Stimulated activated CD4-positive, alpha-beta T cell treated with anti-CD3 and anti-CD28 coated beads, Interleukin-1b, Interleukin-23, amount 100 ng/mL, for 1 hour (primary cell): ENCODE measurements at places on chromosomes 13 and 19.

GRCh38 chr19:52492201-52492993 is 35.1 kb upstream of the ZNF808 start:
- DNase-seq, result no peak

GRCh38 chr19:1752009-1752756 is 1.1 kb upstream of the ONECUT3 start:
- DNase-seq, result no peak

GRCh38 chr19:13043285-13043684 is 48.0 kb downstream of the NFIX start:
- DNase-seq, result no peak

DNA sequence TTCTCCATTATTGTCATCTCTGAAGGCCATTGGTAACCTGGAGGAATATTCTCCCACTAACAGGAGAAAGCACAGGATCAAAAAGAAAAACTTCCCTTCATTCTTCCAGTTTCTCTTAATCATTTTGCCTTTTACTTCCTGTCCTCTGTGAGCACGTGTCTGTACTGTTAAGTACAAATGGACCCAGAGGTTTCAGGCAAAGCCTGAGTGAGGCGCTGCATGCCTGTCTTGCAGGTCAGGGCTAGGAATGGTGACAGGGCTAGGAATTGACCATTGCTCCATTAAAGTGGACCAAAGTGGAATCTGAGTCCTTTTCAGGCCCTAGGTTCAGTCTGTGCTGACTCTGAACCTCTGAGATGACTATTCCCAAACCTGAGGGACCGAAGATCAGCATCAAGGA is 326.7 kb downstream of the SHISA2 start:
- DNase-seq, result no peak

DNA sequence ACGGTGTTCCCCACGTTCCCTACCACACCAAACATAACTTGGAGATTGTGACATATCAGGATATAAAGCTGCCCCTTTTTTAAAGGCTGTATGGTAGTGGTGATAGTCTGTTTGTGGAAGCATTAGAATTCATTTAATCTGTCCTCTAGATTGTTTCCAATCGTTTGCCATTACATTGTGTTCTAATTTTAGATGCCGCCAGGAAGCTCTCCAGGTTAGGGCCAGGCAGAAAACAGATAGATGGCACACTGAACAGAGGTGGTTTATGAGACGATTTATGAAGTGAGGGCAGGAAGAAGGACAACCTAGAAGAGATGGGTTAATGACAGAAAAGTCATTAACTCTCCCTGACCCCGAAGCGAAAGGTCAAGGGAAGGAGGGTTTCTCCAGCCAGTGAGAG is 30.0 kb downstream of the ARHGEF7 start:
- no peak for DNase-seq

- no peak for DNase-seq
These were observed 9.9 kb downstream of the MYDGF start for GRCh38 chr19:4660181-4660791.

- DNase-seq, result no peak
These were observed 1157.2 kb downstream of the OLFM4 start for GRCh38 chr13:54185785-54186184.

GRCh38 chr19:10898633-10899032 is 27.3 kb downstream of the CARM1 start:
- DNase-seq, result no peak

- DNase-seq, result no peak
These were observed 56.9 kb downstream of the LACC1 start for GRCh38 chr13:43936647-43937046.

- no peak for DNase-seq
These were observed 11.1 kb downstream of the POU2F2 start for GRCh38 chr19:42121036-42121621.

DNA sequence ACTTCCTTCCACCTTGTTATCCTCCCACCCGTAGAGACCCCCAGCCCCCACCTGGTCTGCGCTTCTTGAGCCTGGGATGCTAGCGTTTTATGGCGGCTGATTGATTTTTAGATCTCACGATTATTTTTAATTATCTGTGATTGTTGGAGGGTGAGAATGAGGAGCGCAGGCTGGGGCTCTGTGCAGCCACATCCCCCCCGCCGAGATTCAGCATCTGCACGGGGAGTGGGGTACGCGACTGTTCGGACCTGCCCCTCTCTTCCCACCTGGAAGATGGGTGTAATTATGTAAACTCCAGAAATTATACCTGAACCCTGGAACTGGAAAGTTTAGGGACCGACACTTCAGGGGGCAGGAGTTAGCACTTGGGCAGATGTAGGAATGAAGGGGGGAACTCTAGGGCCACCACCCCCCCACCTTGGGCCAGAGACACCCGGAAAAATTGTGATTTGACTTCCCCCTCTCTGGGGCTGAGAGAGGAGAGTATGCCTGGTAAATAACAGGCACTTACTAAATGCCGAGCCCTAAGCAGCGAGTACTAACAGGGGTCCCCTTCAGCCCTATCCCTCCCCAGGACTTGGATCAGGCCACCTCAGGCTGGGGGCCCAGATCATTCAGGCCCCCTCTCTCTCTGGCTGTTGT is 1.8 kb upstream of the ONECUT3 start:
- DNase-seq, result no peak

- no peak for DNase-seq
These were observed 36.1 kb downstream of the WDFY2 start for GRCh38 chr13:51620165-51620983.

- no peak for DNase-seq
These were observed 3.9 kb upstream of the PRX start for GRCh38 chr19:40416918-40417642.

GRCh38 chr19:31378404-31378803 is 29.2 kb upstream of the TSHZ3 start:
- no peak for DNase-seq

DNA sequence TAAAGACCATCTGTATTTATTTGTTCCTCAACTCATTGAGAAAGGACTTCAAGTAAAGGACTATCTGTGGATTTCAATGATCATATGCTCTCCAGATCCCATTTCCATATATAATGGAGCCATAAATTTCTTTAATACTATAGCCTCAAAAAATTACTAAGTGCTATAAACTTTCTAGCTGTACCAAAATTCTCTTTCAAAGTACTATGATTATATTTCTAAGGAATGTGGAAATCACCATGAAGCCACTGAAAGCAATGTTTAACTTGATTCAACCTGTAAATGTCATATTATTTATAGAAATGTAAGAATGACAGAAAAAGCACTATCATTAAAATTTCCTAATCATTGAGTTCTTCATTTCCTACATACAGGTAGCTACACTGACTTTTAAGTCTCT is 20.7 kb downstream of the TBC1D4 start:
- DNase-seq, result no peak
